Placental pericyte (primary cell): ENCODE measurements at places on chromosomes 5 and 9. TPM values are rescaled to one million over a fixed set of nuclear protein-coding genes. Genes with fewer than 3 reads are reported as not detected.

OLFM1 gene
- total RNA-seq: 0.14 and 0.44 TPM in 2 replicates

AJM1 gene
- 1.4 and 2.0 TPM in 2 replicates for total RNA-seq

ANKRD31 gene
- under 0.01 TPM in 2 replicates for total RNA-seq

THBS4 gene
- total RNA-seq: 0.14 and 0.22 TPM in 2 replicates

MAP1B gene
- 164 and 181 TPM in 2 replicates for total RNA-seq

CEP120 gene
- total RNA-seq: 28.3 and 32.6 TPM in 2 replicates

C8G gene
- total RNA-seq: 0.66 TPM in 1 of 2 replicates, not detected in the other

GNA14 gene
- 0.43 and 1.3 TPM in 2 replicates for total RNA-seq

EPB41L4B gene
- total RNA-seq: 0.14 and 0.44 TPM in 2 replicates

RNF183 gene
- not detected in 2 replicates for total RNA-seq

ZDHHC12 gene
- total RNA-seq: 67.0 and 73.5 TPM in 2 replicates

CTXN3 gene
- total RNA-seq: not detected in 2 replicates

NR5A1 gene
- total RNA-seq: not detected in 2 replicates

SAXO1 gene
- total RNA-seq: not detected in 2 replicates

BRIX1 gene
- total RNA-seq: 46.8 and 51.7 TPM in 2 replicates

ANXA2R gene
- 2.0 and 3.4 TPM in 2 replicates for total RNA-seq

LCN1 gene
- not detected in 2 replicates for total RNA-seq
